Melanocyte of skin (primary cell): ENCODE measurements at places on chromosomes 1 and 21. TPM values are rescaled to one million over a fixed set of nuclear protein-coding genes. Genes with fewer than 3 reads are reported as not detected.

FAM110D gene
- total RNA-seq: 0.15 TPM in 1 of 2 replicates, not detected in the other

TDRKH gene
- 1.5 and 1.7 TPM in 2 replicates for total RNA-seq

OR2L8 gene
- total RNA-seq: 0.69 and 0.73 TPM in 2 replicates

GBP1 gene
- total RNA-seq: 51.3 and 80.5 TPM in 2 replicates

SELL gene
- under 0.01 TPM in 2 replicates for total RNA-seq

RPE65 gene
- under 0.01 TPM in 1 of 2 replicates, not detected in the other for total RNA-seq

CACNA1E gene
- under 0.01 TPM in 1 of 2 replicates, not detected in the other for total RNA-seq

C1orf53 gene
- total RNA-seq: 3.4 and 5.1 TPM in 2 replicates

ARID1A gene
- 26.6 and 31.6 TPM in 2 replicates for total RNA-seq

GPR37L1 gene
- under 0.01 TPM in 1 of 2 replicates, not detected in the other for total RNA-seq

TPR gene
- 38.2 and 61.8 TPM in 2 replicates for total RNA-seq

NDUFS5 gene
- 239 and 275 TPM in 2 replicates for total RNA-seq

MYOG gene
- not detected in 2 replicates for total RNA-seq

KIRREL1 gene
- 99.6 and 103 TPM in 2 replicates for total RNA-seq

NFASC gene
- 1.00 TPM in 1 of 2 replicates, not detected in the other for total RNA-seq
